ENCODE measurements at places on chromosomes 11 and 22.

- DNase-seq = no peak
These were observed 106.4 kb downstream of the SERGEF start for GRCh38 chr11:17906436-17906835.

- DNase-seq = no peak
These were observed 46.0 kb downstream of the RPL27A start for GRCh38 chr11:8728563-8728962.

DNA sequence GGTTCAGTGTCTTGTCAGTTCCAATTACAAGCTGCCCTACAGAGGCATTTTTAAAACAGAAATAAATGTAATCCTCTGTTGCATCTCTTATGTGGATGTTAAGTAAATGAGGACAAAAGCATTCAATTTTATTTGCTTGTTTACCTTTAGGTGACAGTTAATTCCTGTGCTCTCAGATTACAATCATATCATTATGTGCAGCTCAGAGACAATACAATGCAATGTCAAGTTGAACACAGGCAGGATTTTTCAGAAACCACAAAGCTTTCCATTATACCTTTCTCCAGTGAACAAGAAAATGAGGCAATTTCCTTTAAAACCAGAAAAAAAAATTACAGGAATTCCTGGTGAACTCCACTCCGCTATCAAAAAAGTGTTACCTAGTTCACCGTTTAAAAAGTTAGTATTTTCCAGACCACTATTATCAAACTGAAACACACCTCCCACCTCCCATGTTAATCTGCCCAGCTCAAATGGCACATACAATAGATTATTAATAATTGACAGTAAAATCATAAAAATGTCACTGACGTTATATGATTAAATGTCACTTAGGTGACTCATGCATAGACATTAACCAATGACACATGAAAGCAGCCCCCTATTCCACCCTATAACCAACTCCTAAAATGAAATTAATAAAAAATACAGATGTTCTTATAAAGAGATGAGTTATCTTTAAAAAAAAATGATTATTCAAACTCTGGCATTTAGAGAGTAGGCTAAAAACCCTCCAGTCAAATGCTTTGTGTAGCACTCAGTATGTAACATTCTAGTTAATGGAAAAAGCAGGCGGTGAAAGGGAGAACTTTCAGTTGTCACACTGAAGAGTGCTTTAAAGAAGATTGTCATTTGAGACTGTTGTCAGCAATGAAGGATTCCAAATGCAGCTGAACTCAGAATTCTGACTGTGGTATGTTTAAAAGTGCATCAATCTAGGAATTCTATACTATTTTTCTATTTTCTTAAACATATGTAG is 98.6 kb downstream of the MUC15 start:
- DNase-seq = no peak

DNA sequence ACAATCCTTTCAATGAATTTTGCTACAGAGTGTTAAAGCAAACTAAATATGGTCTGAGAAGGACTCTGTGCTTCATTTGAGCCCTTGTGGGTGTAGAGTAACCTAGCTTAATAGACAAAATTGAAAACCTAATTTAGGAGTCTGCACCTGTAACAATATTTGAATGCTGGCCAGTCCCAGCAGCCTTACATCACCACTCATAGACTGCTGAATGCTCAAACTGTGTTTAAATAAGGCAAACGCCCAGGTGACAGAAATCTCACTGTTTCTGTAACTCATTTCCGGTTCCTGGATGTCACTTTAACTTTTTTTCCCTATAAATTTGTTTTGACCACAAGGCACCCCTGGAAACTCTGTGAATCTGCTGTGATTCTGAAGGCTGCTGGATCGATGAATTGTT is 45.5 kb upstream of the GLYATL1B start:
- DNase-seq = no peak

DNA sequence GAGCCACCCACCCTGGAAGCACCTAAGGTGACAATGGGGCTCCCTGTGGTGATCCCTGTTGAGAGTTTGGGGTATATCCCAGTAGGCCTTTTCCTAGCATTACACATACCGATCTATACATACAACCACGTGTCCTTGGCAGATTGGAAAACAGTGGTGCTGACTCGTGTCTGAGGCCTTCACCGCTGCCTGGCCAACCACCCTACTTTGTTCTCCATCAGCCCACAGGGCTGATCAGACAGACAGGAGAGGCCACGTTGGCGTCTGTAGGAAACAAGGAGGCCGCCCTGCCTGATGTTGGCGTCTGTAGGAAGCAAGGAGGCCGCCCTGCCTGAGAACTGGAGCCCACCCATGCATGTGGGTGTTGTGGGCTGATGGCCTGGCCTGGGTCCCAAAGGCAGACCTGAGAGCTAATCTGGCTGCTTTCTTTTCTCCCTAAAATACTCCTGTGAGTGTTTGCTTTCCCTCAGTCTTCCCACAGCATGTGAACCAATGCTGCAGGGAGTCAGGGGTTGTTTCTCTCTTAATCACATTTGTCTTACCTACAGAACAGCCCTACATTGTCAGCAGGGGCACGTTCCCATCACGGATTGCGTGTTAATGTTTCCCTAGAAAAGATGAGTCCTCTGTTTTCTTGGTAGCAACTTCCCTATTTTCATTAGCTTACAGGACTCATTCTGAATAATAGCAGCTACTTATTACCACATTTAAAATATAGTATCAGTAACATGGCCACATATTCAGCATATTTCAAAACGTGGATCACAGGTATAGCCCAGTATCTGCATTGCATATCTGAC is 57.2 kb downstream of the SBF1 start:
- no peak for DNase-seq

GRCh38 chr11:125075242-125075625 is 12.1 kb downstream of the SLC37A2 start:
- DNase-seq = no peak

DNA sequence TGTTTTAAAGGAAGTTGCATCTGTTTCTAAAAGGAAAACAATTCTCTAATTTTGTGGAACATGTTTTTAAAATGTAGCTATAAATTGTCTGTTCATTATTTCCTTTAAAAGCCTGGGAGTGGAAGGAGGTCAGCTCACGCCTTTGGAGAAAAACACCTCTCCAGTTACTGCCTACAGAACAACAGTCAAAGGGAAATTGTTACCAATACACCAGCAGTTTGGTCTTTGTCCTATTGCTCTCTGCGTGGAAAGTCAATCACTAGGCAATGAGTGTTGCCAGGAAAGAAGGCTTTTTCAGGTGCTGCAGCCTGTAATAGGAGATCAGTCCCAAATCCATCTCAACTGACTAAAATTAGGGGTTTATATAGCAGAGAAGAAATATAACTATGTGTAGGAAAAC is 22.2 kb downstream of the SVIP start:
- DNase-seq = no peak

DNA sequence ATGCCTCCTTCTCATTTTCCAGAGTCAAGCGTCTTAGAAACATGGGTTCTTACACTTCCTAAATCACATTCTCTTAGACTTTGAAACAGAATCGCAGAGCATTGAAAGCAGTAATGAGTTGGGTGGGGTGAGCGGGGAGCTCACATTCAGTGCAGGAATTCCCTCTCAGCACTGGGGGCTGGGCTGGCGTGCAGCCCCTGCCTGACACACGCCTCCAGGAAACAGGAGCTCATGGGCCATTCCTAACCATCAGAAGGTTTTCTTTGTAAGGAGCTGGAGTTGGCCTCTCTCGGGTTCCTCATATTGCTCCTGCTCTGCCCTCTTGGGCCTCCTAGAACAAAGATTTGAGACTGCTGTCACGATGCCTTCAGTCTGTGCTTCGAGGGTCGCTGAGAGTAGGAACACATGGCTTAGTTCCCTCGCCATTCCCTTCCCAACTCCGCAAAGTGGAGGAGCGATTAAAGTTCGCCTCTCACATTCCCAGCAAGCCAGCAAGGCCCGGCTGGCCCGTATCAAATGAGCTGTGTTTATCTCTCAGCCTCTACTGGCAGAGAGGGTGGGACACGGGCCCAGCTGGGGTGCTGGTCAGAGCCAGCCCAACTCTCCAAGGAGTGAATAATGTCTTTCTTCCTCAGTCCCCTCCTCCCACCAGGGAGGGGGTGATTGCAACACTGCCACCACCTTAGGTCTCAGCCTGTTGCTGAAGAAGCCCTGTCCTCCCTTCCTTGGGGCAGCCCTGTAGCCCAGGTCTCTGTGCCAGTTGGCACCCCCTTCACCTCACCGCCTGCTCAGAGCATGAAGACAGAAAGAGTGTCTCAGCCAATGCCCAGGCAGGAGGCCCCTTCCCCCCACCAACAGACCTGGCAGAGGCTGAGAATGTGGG is 10.4 kb downstream of the CHRDL2 start:
- DNase-seq = no peak

DNA sequence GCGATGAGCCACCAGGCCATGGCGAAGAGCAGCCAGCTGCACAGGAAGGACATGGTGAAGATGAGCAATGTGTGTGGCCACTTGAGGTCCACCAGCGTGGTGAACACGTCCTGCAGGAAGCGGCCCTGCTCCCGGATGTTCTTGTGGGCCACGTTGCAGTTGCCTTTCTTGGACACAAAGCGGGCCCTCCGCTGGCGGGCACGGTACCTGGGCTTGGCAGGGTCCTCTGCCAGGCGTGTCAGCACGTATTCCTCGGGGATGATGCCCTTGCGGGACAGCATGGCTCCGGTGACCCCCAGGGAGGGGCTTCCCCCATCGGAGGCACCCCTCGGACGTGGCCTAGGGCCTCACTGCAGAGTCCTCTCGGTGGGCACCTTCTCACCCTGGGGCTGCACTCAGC is 648 bp downstream of the KCNJ11 start:
- no peak for DNase-seq

DNA sequence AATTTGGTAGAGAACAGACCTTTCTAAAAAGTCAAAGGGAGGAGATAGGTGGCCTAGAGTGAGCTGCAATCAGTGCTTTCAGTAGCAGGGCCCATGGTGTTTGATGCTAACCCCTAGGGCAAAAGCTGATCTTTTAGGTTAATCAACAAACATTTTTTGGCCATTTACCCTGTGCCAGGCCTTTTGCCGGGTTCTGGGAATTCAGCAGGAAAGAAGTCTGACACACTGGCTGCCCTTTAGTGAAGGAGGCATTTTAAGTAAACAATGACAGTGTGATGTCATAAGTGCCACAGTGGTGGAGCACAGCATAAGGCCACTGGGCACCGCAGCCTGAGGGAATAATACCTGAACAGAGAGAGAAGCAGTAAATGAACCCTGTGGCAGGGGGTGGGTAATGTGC is 29.0 kb downstream of the C22orf31 start:
- no peak for DNase-seq

DNA sequence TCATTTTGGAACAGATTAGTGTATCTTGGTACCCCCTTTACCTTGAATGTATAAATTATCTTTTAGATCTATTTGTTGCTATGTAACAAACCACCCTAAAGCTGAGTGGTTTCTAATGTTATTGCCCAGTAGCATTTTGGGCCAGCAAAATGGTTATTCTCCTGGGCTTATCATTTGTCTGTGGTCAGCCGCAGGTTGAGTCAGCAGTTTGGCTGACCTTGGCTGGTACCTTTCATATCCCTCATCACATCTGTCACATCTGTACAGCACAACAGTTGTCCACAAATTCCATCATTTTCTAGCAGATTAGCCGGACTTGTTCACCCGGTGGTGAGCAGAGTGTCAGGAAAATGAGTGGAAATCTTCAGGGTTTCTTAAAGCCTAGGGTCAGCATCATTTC is 588.5 kb upstream of the ARHGAP42 start:
- no peak for DNase-seq

DNA sequence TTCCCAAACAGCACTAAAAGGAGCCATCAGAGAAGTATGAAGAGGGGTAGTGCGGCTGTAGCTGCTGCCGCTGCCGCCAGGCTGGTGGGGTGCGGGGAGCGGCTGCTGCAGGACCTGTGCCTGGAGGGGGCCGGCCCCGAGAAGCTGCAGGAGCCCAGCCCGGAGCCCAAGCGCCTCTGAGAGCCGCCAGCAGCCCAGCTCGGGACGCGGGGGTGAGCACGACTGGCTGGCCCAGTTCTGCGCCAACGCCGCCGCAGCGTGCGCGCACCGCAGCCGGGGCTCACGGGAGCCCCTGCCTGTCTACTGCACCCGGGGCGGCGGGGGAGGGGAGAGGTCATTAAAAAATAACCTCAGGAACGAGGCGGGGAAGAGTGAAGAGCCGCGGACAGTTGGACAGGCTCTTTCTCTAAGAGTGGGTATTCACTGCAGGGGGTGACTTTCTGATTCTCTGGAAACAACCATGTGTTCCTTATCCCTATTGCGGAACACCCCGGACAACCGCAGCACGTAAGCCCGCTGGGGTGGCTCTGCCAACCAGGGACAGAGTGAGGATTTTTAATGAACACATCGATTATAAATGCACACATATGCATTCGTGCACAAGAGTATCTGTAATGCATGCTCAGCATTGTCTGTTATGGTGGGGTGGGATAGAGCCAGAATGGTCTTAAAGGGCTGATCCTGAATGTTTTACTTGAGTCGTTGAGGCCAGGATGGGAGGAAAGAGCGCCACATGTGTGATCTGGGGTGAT is 453 bp downstream of the GAS2 start:
- no peak for DNase-seq

- DNase-seq = peak; percentile 75
These were observed 13.0 kb upstream of the CYB5R3 start for GRCh38 chr22:42661985-42662831.

- peak; percentile 74 for DNase-seq
These were observed 3.8 kb downstream of the GAL3ST3 start for GRCh38 chr11:66045177-66045639.

- DNase-seq = peak; percentile 54
These were observed 239.9 kb upstream of the ZC3H12C start for GRCh38 chr11:109853156-109853776.

DNA sequence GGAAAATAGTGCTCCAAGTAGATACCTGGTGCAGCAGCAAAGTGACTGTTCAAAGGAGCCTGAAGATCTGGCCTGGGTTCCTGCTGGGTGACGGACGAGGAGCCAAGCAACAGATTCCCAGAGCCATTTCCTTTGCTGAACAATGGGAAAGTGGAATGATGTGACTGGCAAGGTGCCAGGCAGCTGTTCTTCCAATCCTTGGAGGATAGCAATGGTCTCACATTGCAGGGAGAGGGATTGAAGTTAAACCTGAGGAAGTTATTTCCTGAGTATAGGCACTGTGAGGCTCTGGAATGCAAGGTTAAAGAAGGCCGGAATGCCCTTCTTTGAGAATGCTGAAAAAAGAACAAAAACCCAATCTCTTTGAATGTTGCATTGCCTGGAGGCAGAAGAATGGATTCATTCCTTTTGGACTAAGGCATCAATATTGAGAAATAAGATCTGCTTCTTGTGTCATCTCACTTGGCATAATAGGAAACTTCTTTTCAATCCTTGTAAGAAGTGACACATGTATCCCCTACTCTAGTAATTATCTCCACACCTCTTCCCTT is 223.8 kb downstream of the BLID start:
- no peak for DNase-seq

- DNase-seq = peak; percentile 50
These were observed 624 bp downstream of the TMEM41B start for GRCh38 chr11:9313648-9314290.

DNA sequence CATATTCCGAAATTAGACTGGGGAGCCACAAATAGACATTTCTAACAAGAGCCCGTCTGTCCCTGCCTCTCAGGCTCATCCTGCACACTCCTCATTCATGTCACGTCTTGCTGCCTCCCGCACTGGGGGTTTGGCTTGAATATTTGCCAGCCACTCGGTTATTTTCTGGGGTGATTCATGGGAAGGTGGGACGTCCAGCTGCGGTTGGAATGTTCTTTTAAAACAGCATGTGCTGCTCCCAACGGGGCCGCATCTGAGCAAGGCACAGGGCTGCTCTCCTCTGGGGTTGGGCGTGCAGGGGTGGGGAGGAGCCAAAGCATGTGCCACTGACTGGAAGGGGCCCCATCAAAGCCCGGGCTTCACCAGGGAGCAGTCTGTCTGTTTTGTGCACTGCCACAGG is 25.9 kb upstream of the SLC5A4 start:
- no peak for DNase-seq

GRCh38 chr11:45538363-45538762 is 127.1 kb downstream of the CHST1 start:
- no peak for DNase-seq
